Ascending aorta (tissue), 2 donors: ENCODE measurements at places on chromosomes 16 and 17.
A peak's percentile ranks its signal among the peaks of the same experiment; 100 is the strongest.

- no peak for DNase-seq
Measured at GRCh38 chr17:83181991-83182619, 102.7 kb downstream of the METRNL start.

GRCh38 chr17:29826114-29826692 is 103.8 kb downstream of the SSH2 start:
- DNase-seq = no peak

- DNase-seq = no peak
Measured at GRCh38 chr17:6164996-6165395, 94.8 kb downstream of the WSCD1 start.

- DNase-seq = no peak
Measured at GRCh38 chr16:66580605-66581209, 1.4 kb downstream of the CMTM2 start.

GRCh38 chr17:8148560-8148959 is 3.6 kb downstream of the PER1 start:
- no peak for DNase-seq

GRCh38 chr16:19486750-19487325 is 35.1 kb downstream of the GDE1 start:
- DNase-seq = peak; percentile 12
